PC-3 (cell line): ENCODE measurements at places on chromosomes 1 and 21.

DNA sequence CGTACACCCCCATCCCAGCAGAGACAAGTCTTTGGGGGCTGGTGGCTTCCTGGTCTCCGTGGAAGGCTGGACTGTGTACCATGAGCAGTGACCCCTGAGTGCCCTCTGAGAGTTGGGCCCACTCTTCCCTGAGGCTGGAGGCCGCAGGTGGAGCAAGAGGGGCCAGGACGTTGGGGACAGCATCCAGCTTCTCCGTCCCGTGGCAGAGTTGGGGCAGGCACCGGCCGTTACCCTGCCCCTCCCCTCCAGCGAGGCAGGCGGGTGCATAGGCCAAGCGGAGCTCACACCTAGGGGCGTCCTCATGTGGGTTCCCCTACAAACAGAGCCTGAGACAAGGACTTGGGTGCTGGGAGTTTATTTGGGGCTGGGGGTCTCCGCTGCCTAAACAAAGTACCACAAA lies 14.0 kb downstream of the GABRD start:
- no peak for DNase-seq

- DNase-seq, result peak; percentile 36
Observed at GRCh38 chr1:110463725-110464124, 12.8 kb downstream of the PROK1 start.

DNA sequence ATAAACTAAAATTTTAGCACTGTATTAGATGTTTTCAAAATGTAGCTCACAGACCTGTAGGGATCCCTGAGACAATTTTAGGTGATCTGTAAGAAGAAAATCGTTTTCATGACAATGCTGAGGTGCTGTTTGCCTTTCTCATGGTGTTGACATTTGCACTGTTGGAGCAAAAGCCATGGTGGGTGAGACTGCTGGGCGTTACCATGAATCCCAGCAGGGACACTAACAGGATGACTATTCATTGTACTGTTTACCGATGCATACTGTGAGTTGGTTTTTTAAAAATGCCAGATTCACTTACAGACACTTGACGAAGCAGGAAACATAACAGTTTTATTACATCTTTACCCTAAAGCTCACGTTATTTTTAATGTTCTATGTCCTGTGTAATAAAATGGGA lies 468.5 kb downstream of the PCP4 start:
- DNase-seq, result no peak

DNA sequence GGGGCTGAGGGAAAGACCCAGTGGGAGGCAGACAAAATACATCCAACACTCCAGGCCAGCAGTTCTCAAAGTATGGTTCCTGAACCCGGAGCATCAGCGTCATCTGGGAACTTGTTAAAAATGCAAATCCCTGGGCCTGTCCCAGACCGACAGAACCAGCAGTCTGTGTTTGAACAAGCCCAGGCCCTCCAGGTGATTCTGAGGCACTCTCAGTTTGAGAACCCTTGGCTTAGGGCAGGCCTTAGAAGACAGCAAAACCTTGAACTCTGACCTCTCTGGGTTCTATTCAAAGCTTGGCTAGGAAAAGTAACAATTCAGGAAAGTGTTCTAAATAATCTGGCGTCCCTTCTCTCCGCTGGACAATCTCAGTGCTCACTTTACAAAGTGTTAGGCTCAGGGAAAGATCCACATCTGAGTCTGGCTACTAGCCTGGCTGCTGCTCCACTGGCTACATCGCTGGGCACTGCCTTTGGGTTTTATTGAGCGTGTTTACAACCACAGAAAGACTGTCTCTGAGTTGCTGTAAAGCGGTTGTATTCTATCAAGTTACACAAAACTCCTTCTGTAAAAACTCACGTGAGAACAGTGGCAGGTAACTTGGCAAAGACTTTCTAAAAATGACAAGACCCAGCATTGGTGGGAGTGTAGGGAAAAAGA lies 166.1 kb downstream of the HIVEP3 start:
- DNase-seq, result peak; percentile 7

GRCh38 chr1:196651079-196651478 lies 764 bp upstream of the CFH start:
- no peak for DNase-seq

GRCh38 chr21:43574741-43575472 lies 84.4 kb downstream of the HSF2BP start:
- DNase-seq, result no peak

- no peak for DNase-seq
Observed at GRCh38 chr1:226870026-226870400, 403 bp upstream of the PSEN2 start.

GRCh38 chr21:42311160-42311559 lies 4.0 kb downstream of the TFF3 start:
- no peak for DNase-seq

- DNase-seq, result no peak
Observed at GRCh38 chr21:46393941-46394594, 64.6 kb upstream of the DIP2A start.

- DNase-seq, result peak; percentile 83
Observed at GRCh38 chr1:32454726-32455125, 10.1 kb upstream of the ZBTB8B start.

DNA sequence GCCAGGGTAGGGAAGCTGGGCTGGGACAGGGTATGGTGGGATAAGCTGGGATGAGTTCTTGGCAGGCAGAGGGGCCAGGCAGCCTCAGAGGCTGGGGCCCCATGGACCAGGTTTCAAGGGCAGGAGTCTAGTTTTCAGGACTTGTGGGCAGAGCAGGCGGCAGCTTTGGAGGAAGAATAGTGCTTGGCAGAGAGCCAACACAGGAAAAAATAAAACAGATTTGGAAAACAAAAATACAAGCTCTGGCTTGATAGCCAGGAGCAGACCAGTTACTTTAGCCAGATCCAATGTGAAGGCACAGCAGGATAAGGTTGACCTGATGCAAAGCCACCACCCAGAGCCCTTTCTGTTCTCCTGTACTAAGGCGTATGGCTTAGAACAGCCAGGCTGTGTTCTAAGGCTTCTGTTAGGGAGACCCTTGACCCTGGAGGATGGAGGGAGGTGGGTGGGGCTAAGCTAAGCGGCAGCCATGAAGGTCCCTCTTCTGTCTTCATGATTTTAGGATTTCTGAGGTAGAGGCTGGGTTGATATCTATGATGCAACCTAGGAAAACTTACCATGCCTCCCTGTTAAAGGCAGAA lies 5.5 kb downstream of the TRAF5 start:
- no peak for DNase-seq

DNA sequence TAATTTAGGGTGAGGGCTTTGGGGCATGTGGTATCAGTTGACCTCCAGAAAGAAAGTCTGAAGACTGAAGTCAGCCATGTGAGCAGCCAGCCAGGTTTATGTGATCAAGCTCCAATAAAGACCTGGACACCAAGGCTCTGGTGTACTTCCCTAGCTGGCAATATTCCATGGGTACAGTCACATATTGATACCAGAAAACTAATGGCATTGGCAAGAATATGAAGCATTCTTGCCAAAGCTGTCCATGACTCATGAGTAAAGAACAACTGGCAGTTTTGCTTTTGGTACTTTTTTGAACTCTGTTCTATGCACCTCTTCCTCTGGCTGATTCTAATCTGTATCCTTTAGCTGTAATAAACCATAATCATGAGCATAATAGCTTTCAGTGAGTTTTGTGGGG lies 415.3 kb upstream of the CAMK1G start:
- peak; percentile 99 for DNase-seq

GRCh38 chr1:6183520-6183989 lies 3.4 kb upstream of the CHD5 start:
- DNase-seq, result peak; percentile 74

- no peak for DNase-seq
Observed at GRCh38 chr1:47533793-47534328, 96.0 kb downstream of the FOXD2 start.

- DNase-seq, result no peak
Observed at GRCh38 chr1:25795211-25795610, 4.8 kb upstream of the SELENON start.

GRCh38 chr1:209749205-209749604 lies 6.6 kb upstream of the TRAF3IP3 start:
- no peak for DNase-seq

- DNase-seq, result no peak
Observed at GRCh38 chr1:47441450-47442106, 3.7 kb downstream of the FOXD2 start.

DNA sequence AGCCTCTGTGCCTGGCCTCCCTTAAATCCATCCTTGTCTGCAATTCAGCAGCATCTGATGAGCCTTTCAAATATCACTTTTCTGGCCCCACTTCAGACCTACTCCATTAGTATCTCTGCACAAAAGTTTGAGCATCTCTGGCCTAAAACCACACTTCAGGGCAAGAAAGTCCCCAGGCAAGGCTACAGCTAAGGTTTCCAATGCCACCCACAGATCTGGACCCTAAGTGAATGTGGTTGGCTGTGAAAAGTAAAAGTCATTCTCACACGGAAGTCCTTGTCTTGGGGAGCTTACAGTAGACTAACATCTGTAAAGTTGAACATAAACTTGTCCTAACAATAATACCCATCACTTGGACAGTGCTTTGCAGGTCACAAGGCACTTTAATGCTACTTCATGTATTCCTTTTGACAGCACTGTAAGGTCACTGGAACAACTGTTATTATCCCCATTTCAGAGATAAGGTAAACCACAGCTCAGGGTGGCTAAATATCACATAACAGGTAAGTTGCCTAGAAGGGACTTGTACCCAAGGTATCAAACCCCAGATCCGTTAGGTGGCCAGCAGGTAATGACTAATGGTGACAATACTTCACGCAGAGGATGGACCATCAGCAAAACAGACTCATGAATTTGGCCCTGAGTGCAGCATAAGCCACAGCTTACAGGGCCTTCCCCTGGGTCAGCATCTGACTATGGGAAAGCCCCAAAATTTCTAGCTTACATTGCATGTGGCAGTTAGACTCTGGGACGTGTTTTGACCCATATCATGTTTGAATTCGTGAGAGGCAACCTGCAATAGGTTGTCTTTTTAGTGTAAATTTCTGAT lies 356.0 kb downstream of the HHAT start:
- no peak for DNase-seq

DNA sequence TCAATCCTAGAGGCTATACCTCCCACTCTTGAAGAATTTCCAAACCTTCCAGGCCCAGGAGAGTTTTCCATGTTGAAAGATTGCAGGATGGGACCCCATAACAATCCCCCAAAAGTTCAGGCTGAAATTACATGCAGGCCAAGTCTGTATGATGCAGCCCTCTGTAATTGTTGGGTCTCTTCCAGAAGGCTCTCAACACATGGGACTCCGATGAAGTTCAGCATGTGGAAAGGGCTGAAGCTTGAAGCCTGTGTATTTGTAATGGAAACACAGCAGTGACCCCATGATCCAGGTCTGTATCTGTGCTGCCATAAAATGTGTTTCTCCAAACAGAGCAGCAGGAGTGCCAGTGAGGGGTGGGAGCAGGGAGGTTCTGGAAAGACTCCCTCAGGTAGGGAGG lies 202.5 kb upstream of the LYPLAL1 start:
- no peak for DNase-seq

DNA sequence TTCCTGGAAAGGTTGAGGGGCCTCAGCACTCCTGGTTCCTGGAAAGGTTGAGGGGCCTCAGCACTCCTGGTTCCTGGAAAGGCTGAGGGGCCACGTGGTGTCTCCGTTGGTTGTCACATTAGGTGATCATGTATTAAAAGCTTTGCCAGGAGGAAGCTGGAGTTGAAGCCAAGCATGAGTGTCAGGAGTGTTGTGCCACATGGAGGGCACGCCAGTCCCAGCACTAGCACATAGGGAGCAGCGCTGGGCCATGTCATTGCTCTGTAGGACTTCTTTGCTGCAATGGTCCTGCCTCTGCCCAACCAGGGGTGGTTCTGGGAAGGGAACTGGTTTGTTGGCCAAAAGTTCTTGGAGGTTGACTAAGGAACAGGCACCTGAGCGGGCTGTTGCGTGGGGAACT lies 13.3 kb downstream of the ATP5PO start:
- DNase-seq, result no peak

DNA sequence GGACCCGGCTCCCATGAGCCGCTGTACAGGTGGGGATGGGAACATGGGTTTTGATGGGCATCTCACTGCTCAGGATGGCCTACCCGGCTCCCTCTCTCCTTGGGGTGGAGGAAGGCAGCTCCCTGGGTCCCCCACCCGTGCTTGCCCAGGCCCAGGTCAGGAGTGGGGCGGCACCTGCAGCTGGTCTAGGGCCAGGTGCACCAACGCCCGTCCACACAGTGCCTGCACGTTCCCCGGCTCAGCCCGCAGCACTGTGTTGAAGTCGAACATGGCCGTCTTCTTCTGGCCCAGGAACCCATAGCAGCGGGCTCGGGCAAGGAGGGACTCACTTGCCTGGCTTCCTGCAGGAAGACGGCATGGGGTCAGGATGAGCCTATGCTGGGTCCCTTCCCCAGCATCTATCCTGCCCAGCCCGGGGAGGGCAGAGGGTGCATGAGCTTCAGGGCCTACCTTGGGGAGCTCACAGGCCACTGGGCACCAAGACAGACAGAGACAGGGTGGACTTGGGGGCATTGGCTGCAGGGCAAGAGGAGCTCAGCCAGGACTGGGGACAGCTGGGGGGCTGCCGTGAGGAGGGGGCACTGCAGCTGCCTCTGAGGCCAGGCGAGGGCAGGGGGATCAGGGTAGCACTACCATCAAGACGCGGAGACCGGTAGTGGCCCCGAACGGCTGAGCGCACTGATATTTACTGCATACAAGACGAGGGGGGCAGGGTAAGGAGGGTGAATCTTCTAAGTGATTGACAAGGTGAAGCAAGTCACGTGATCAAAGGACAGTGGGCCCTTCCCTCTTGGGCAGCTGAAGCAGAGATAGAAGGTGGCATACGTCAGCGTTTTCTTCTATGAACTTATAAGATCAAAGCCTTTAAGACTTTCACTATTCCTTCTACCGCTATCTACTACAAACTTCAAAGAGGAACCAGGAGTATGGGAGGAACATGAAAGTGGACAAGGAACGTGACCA lies 17.8 kb downstream of the TTC34 start:
- DNase-seq, result no peak
